Ovary (tissue), 10 donors: ENCODE measurements at places on chromosomes 12 and 14. TPM values are rescaled to one million over a fixed set of nuclear protein-coding genes. Genes with fewer than 3 reads are reported as not detected.

DNA sequence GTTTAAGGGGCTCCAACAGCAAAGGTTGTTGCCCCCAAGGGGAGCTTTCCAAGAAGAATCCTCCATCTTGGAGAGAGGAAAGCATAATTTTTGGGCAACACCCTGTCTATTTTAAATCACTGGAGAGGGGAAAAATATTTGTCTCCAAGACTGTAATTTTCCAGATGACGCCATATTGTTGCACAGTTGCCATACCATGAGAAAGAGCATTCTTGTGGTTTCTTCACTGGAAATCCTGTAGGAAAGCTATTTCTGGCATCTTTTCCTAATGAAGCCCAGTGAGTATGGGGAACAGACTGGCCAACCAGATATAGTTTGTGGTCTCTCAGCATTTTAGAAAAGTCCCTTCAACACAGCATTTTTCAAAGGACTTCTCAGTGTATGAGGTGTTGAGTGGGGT, 88.1 kb upstream of the MANSC4 start:
- DNase-seq: no peak

- peak; percentile 70 for DNase-seq
Measured at GRCh38 chr14:49893309-49894213, 679 bp downstream of the ARF6 start.

The IL22 gene
- polyA plus RNA-seq: not detected

DNA sequence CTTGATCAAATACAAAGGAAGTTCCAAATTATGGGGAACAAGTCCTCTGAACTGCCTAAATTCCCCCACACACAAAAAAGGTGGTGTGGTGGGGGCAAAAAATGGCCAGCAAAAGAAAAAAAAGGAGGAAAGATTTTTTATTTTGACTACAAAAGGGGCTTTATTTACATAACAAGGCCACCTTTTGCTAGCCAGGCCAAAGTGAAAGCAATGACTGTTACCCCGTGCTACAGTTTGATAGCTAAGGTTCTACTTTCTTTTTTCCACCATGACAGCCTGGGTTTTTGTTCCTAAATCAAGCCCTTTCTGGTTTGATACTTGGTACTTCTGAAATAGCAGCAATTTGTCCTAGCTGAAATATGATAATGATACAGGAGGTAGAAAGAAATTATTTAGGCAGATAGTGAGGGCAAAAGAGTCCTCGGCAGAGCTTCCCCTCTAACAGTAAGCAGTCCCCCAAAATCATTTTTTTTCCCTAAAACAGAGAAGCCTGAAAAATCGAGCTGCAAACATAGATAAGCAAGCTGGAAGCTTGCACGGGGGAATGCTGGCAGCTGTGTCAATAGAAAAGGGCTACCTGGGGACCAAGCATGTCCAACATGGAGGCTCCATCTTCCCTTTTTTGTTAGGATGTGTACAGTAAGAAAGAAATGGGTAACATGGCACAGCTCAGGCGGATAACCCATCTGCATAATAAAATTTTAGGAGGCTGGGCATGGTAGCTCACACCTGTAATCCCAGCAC, 8.9 kb upstream of the B4GALNT1 start:
- no peak for DNase-seq
